CD4-positive, alpha-beta T cell treated with Interferon alpha-2 for 1 hour (primary cell): ENCODE measurements at places on chromosomes 7 and 10.

DNA sequence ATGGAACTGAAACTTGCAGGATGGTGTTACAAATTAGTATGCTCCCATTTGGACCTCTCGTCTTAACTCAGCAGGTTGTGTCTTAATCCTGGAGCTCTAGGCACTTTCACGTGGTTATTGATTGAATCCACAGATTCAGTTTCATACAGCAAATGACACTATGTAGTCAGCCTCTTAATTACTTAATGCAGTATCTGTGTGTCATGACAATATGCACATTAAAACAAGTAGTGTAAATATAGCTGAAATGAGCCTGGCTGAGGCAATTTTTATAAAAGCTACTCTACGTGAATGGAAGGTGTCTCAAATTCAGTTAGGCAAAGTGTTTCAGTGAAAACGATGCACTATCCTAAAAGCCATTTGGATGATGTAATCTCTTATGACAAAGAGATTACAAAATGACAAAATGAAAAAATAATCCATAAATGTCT is 86.8 kb downstream of the CD36 start:
- no peak for DNase-seq

GRCh38 chr7:134365341-134366054 is 48.8 kb upstream of the SLC35B4 start:
- no peak for DNase-seq

- no peak for DNase-seq
These were observed 43.8 kb downstream of the ETV1 start for GRCh38 chr7:13945670-13946069.

DNA sequence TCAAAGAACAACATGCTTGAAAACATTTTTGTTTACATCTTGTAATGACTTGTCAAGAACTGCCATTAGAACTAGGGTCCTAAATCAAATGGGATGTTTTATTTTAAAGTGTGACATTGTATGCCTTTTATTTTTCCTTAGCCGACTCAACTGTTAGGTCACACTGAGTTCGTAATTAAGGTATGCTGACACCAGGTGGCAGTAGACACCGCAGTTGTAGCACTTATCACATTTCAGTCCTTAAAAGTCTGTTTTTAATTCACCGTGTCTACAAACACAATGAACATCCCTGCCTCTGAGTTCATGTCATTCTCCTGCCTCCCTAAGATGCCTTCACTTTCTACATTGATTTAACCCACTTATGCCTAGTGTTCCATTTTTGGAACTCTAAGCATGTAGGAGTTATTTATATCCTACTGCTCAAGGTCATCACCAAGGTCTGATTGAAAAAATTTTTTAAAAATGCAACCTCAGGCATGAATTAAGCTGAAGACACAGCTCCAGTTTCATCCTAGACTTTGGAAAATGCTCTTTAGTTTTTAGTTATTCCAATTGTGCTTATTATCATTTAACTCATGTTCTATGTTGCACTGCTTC is 186.1 kb downstream of the BMPER start:
- DNase-seq: no peak

GRCh38 chr7:105267244-105267643 is 121.5 kb downstream of the SRPK2 start:
- peak; percentile 35 for DNase-seq

GRCh38 chr7:33108554-33109004 is 625 bp downstream of the RP9 start:
- DNase-seq: peak; percentile 33

GRCh38 chr7:4073052-4073451 is 609.0 kb upstream of the FOXK1 start:
- DNase-seq: no peak

DNA sequence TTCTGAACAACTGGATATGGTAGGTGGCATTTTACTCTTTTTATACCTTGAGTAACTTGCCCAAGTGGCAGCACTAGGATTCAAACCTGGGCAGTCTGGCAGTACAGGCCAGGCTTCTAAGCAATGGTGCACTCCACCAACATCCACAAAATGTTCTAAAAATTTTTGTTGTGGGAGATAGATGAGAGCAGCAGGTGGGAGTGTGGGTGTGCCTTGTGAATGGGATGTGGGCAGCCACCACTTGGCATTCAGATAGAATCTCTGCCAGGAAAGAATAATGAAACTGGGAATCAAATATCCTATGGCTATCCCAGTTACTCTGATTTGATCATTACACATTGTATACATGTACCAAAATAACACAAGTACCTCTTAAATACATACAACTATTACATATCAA is 810.7 kb downstream of the MAGI2 start:
- no peak for DNase-seq

- DNase-seq: no peak
These were observed 6.1 kb downstream of the MMRN2 start for GRCh38 chr10:86951184-86951761.

DNA sequence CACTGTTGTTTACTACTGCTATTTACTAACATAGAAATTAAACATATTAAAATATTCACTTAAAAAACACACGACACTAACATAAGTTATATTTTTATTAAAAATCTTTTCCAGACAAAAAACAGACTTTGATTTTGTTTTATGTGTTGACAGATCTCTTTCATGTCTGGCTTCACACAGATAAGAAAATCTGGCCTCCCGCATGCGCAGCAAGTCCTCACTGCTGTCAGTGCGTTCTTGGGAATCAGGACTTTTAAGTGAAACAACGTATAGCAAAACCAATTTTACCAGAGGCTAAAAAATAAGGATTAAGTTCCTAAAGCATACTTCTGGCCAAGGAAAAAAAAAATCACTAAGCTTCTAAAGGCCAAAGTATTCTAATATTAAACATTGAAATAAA is 1.2 kb upstream of the IDI1 start:
- DNase-seq: no peak

- DNase-seq: no peak
These were observed 266.3 kb upstream of the ZMIZ1 start for GRCh38 chr10:78802431-78802830.

DNA sequence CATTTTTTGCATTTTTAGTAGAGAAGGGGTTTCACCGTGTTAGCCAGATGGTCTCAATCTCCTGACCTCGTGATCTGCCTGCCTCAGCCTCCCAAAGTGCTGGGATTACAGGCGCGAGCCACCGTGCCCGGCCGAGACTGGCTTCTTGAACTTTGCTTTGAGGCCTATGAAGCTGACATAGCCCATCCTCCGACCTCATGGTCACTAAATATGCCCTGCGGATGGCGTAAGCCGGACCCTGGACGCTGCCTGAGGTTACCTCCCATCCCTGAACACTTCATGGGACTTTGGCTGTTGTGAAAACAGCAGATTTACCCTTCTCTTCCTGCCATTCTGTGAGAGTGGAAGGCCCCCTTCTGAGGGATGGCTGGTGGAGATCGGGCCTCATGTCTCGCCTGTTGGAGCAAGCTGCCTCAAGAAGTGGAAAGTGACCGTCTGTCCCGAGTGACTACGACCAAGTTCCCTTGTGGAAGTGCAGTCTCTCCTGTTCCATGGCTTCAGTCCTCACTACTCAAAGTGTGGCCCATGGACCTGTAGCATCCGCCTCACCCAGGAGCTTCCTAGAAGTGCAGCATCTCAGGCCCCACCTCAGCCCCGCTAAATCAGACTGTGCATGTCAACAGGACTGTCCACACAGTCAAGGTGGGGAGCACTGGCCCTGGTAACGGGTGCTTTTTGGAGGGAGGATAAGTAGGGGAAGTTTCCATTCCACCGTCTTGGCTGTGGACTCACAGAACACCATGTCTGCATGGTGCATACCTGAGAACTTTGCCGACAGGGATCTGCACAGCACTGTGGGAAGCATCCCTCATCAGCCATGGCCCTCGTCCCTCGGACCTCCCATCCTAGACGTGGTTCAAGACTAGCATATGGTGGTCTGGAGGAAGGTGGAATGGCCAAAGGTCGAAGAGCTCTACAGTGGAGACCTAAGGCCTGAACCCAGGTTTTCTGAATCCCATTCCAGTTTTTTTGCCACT is 210.5 kb upstream of the SHH start:
- no peak for DNase-seq

DNA sequence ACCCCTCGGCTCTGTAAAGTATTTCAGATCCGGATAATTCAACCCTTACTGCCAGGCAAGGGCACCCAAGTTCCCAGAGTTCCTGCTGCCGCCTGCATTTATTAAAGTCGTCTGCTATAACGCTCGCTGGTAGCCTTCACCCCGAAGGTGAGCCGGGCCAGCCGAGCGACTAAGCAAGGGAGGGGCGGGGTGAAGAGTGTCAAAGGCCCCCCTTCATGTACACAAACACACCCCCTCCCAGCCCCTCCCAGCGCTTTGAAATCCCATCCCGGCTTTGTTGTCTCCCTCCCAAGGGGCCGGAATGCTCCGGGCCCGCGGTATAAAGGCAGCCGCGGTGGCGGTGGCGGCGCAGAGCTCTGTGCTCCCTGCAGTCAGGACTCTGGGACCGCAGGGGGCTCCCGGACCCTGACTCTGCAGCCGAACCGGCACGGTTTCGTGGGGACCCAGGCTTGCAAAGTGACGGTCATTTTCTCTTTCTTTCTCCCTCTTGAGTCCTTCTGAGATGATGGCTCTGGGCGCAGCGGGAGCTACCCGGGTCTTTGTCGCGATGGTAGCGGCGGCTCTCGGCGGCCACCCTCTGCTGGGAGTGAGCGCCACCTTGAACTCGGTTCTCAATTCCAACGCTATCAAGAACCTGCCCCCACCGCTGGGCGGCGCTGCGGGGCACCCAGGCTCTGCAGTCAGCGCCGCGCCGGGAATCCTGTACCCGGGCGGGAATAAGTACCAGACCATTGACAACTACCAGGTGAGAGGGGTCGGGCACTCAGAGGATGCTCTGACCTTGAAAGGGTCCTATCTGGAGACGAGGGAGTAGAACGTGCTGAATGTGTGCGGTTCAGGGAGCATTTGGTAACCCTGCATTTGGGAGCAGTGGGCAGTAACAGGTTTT is at the start of gene DKK1:
TSS of gene DKK1 (plus strand) at position 349 of the 889 bp plus-strand sequence. CDS start at position 503, 154 bp downstream.
- DNase-seq: no peak

GRCh38 chr7:1354661-1355567 is 104.4 kb downstream of the MICALL2 start:
- DNase-seq: no peak

DNA sequence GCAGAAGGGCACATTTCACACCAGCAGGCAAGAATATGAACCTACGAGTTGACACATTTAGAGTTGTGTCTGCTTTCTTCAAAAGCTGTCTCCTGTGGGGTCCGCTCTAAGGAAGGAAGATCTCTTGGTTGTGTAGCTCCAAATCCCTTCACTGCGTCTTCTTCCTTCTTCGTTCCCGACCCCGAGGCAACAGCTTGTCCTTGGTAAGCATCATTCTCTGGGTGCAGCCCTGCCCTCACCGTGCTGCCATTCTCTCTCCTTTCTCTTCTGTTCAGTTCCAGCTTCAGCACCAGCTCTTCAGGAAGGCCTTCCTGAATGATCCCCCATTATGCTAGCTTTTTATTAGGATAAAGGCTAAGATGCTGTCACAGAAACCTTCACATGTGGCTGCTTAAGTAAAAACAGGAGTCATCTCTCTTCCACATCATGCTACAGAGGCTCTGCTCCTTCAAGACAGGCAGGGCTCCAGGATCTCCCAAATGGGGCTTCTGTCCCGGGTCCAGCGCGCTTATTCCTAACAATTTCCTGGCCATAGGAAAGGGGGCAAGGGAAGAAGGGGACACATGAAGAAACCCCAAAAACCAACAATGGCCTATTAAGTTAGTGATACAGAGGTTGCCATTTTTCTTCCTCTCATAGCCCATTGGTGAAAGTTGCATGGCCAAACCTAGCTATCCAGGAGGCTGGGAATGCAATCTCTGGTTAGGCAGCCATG is 52.2 kb upstream of the SHH start:
- no peak for DNase-seq

DNA sequence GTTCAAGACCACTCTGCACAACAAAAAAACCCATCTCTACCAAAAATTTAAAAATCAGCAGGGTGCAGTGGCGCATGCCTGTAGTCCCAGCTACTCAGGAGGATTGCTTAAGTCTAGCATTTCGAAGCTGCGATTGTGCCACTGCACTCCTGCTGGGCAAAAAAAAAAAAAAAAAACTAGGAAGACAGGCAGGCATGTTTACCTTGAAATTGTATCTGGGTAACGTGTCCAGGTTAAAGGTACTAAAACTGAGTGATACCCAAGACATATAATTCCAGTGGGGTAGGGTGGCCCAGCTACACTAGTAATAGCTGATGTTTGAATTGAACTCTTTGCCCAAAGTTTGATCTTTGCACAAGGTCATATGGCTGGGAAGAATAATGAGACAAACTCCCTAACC is 16.2 kb downstream of the GHITM start:
- no peak for DNase-seq

- no peak for DNase-seq
These were observed 106.1 kb upstream of the LRRTM3 start for GRCh38 chr10:66819691-66820090.

- no peak for DNase-seq
These were observed 54.0 kb upstream of the HECW1 start for GRCh38 chr7:43058271-43059066.

DNA sequence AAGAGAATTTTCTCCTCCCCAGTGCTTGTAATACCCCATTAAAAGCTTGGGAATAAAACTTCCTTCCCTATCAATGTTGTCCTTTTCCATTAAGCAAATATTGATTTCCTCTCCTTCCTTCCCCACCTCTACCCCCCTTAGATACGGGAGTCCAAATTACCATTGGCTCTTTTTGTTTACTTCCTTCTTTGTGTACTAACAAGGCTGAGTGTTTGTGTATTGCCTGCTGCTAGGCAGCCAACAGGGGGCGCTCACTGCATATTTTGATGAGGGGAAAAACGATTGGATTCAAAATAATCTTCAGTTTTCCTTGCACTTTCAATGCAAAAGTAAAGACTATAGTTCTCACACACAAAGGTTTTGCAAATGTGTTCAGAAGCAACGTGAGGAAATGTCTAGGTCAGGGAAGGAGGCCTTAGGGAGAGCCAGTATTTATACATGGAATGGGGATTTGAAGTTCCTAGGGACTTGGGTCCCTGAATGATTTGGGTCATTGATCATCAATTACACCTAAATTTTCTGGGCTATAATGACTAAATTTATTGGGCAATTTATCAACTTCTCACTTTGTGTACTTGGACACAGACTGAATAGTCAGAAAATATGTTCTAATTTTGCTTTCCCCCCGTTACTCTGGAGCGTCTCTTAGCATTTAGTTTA is 23.6 kb upstream of the VPS41 start:
- DNase-seq: peak; percentile 20

DNA sequence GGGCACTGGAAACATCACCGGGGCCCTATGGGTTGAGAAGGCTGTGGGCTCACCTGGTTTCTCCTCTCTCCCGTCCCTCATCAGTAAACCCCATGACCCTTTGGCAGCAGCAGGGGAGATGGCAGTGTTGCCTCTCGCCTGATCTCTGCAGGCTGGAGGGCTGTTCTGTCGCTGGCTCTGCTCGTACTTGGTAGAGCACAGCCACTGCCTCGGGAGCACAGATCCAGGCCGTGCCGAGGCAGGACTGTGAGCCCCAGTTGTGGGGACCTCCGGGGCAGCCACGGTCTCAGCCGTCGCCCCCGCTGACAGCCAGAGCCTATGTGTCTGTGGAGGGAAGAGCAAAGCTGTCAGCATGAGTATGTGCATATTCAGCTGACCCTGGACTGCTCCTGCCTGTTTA is 94.9 kb downstream of the PTPRE start:
- DNase-seq: no peak
